ENCODE measurements at places on chromosomes 12 and 14.

GRCh38 chr12:100913872-100914592 is 119.5 kb downstream of the ANO4 start:
- DNase-seq, result no peak

DNA sequence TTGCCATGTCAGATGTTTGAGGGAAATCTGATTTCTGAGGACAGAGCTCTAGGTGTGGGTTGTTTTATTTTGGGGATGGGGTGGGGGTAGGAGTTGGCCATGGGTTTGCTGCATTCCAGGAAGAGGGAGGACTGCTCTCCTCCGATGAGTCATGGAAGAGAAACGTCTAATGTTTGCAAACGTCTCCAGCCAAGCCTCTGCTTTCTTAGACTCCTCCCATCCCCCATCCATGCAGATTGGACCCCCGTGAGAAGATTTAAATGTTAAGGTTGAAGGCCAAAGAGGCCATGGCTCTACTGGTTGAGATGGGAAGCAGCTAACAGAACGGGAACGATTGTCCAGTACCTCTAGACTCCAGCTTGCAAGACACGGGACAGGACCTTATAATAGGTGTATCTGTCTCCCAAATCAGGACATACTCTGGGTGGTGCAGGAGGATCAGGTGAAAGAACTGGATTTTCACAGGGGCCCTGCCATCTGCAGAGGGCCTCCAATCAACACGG is 11.4 kb upstream of the ATP2A2 start:
- no peak for DNase-seq

DNA sequence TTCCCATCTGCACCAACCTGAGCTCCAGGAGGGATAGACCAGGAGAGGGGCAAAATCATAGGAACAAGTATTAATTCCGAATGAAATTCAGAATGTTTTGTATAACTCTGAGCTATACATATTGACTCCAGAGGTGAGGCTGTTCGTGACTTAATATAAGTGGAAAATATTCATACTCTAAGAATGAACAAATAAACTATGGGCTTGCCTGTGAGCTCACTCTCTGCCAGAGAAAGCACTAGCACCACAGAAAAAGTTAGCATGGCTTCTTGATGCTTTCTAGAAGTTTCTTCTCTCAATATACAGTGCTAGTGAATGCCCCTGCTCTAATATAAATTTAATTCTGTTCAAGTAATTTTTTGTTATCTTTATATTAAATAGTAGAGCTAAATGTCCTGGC is 1536.4 kb upstream of the FLRT2 start:
- DNase-seq, result no peak

GRCh38 chr12:74732164-74732784 is 194.6 kb downstream of the ATXN7L3B start:
- DNase-seq, result no peak
